ENCODE measurements at places on chromosomes 5 and 9.
A peak's percentile ranks its signal among the peaks of the same experiment; 100 is the strongest.

DNA sequence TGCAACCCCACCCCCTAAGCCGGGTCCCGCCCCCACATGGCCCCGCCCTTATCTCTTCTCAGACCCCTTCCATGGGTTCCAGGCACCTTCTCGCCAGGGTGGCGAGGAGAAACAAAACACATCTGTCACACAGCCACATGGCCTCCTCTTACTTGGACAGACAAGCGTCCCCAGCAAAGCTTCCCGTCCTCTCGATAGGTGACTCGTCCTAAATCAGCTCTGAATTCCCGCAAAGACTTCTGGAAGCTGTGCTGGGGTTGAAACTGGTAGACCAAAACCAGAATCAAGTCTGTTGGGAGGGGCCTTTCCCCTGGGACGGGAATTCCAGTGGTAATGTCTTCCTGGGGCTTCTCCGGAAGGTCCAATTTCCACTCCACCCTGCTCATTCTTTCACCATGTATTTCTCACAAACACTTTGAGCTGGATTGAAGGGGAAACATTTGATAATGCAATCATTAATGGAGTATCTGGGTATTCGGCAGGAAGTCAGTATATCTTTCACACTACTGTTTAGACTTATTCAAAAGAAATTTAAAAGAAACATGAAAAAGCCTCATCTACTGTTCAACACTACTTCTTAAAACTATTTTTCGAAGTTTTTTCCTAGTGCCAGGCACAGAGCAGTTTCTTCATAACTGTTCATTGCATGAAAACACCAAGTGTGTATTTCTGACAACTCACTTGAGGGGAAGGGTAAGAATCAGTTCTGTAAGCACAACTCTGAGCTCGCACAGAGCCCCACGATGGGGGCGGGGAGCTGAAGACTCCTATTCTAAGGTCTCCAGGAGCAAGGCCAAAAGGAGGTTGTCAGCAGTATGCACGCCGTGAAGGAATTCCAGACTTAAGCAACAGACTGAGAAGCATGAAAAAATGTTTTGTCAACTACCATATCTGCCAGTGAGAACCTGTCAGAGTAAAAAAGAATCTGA, 644 bp upstream of the CTNNAL1 start:
- peak overlapping the region; percentile 78 for H3K27ac ChIP-seq
- peak overlapping the region; percentile 4 for H3K4me3 ChIP-seq
- no peaks in the 10 kb centered on the region for H3K36me3 ChIP-seq
- no peak for DNase-seq
- H3K27me3 ChIP-seq = no peaks in the 10 kb centered on the region
- H3K4me1 ChIP-seq = peaks cover 7% of the 10 kb centered on the region

DNA sequence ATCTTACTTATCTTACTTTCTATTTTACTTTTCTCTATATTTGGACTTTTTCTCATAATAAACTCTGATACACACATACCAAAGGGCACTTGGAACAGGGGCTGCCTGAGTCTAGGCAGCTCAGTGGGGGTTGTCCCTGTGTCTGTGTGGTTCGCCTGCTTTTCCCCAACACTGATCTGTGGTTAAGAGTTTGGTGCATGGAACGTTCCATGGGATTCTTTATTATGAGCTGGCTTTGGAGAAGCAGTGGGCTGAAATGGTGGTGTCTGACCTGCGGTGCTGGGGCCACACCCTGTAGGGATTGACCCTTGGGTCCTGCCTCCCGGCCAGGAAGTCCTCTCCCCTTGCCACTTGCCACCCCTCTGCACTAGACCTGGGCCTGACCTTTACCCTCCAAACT, 47.4 kb downstream of the ANKRD33B start:
- no peak overlapping the region for H3K4me3 ChIP-seq
- H3K36me3 ChIP-seq = no peaks in the 10 kb centered on the region
- no peak overlapping the region for H3K27ac ChIP-seq
- no peak for DNase-seq
- H3K4me1 ChIP-seq = peaks cover 14% of the 10 kb centered on the region

DNA sequence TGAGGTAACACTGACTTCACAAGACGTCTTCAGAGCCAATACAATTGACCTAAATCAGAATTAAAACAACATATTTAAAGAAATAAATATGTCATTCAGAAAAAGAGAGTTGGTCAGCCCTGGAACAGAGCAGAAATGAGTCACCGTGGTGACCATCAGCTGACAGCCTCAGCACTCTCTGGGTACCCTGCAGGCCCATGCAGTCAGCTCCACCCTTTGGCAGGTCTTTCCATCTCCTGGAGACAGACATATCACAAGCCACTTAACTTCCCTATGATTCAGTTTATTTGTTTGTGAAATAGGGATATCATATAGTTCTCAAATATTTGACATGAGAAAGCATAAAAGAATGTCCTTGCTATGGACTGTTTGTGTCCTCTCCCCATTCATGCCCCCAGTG, 151.6 kb upstream of the MEF2C start:
- DNase-seq = no peak
- no peak overlapping the region for H3K4me3 ChIP-seq
- no peaks in the 10 kb centered on the region for H3K27me3 ChIP-seq
- no peak overlapping the region for H3K27ac ChIP-seq
- no peaks in the 10 kb centered on the region for H3K4me1 ChIP-seq

DNA sequence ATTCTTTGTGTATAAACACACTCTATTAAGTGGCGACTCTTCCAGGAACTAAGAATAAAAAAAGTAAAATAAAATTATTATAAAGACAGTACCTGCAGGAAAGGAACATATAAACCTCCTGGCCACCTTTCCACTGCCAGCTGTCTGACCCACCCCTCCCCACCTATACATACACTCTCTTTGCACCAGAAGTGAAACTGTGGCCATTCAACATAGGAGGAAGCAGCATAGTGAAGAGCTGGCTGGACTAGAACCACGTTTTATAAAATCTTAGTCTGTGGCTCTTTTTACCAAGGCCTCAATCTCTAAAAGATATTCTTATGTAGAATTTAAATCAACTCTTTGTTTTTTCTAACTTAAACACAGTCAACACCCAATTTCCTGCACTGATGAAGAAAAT, 289.6 kb downstream of the GABRB2 start:
- no peaks in the 10 kb centered on the region for H3K4me1 ChIP-seq
- H3K27ac ChIP-seq = no peak overlapping the region
- DNase-seq = no peak
- H3K4me3 ChIP-seq = no peak overlapping the region
- H3K27me3 ChIP-seq = no peaks in the 10 kb centered on the region
- H3K36me3 ChIP-seq = no peaks in the 10 kb centered on the region

DNA sequence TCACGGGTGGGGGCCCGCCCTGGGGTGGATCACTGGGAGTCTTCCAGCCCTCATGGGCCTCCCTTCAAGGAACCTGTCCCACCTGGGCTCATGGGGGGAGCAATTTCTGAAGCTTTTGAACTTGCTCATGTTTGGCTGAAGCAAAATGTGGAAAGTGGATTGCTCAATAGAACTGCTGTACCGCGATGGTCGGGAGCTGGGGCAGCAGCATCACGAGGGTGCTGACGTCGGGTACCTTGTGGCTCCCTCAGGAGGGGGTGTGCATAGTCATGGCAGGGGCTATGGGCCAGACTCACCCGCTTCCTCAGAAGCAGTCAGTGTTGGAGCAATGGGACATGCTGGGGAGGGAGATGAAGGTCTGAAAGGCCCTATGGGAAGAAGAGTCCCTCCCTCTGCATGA, 57.9 kb downstream of the PRRT1B start:
- peaks cover 48% of the 10 kb centered on the region for H3K36me3 ChIP-seq
- H3K27me3 ChIP-seq = no peaks in the 10 kb centered on the region

- peaks cover 18% of the 10 kb centered on the region for H3K27me3 ChIP-seq
- no peak for DNase-seq
- H3K27ac ChIP-seq = no peak overlapping the region
- H3K36me3 ChIP-seq = peaks cover 9% of the 10 kb centered on the region
These were observed 2.6 kb downstream of the MAN1B1 start for GRCh38 chr9:137089232-137089947.

GRCh38 chr9:136531186-136531903, 14.5 kb downstream of the NOTCH1 start:
- no peaks in the 10 kb centered on the region for H3K27me3 ChIP-seq
- no peak for DNase-seq
- H3K27ac ChIP-seq = no peak overlapping the region
- peak overlapping the region; percentile 20 for H3K4me3 ChIP-seq

DNA sequence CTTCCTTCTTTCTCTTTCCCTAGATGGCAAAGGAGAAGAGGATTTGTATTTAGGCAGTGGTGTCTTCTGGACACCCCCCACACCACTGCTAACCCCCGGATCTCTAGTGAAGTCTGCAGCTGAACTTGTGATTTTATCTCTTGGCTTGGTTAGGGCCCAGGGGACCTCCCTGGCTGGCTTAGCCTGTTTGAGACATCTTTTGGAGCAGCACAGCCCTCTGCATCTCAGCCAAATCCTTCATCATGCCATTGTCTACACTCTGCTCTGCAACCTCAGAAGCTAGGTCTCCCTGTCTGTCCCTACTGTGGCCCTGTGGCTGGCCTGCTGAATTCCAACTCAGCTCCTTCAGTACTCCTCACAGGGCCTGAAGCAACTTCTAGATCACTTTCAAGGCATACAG, 81.7 kb downstream of the MUSK start:
- no peaks in the 10 kb centered on the region for H3K36me3 ChIP-seq
- no peaks in the 10 kb centered on the region for H3K27me3 ChIP-seq
- DNase-seq = no peak
- no peak overlapping the region for H3K27ac ChIP-seq
- peaks cover 9% of the 10 kb centered on the region for H3K4me1 ChIP-seq

- no peaks in the 10 kb centered on the region for H3K4me1 ChIP-seq
- H3K4me3 ChIP-seq = no peak overlapping the region
- no peak for DNase-seq
- H3K27me3 ChIP-seq = no peaks in the 10 kb centered on the region
- H3K27ac ChIP-seq = no peak overlapping the region
These were observed 96.7 kb downstream of the SNCAIP start for GRCh38 chr5:122408592-122409224.

DNA sequence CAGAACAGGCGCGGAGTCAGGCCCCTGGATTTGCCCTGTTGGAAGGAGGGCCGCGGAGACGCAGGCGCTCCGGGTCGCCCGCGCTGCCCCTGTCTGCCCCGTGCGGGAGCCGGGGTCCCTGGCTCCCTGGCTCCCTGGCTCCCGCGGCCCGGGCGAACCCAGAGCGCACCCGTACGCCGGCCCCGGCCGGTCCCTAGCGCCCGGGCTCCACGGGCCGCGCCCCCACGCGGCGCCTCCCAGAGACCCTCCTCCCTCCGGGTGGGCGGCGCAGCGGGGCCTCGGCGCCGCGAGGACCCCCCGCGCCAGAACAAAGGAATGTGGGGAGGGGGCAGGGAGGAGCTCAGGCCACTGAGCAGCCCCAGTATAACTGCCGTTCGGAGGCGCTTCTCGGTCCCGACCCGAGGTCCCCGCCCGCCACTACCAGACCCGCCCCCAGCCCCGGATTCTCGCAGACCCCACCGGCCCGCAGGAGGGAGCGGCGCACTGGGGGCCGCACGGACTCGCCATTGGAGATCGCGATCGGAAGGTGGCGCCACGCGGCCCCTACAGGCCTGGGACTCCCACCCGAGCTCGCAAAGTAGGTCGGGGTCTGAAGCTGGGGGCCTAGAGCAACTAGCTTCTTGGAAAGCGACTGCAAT, 2.4 kb downstream of the NFIL3 start:
- peaks cover 59% of the 10 kb centered on the region for H3K27me3 ChIP-seq
- peaks cover 15% of the 10 kb centered on the region for H3K4me1 ChIP-seq
- peak overlapping the region; percentile 61 for H3K27ac ChIP-seq
- H3K4me3 ChIP-seq = peak overlapping the region; percentile 15
- DNase-seq = no peak

DNA sequence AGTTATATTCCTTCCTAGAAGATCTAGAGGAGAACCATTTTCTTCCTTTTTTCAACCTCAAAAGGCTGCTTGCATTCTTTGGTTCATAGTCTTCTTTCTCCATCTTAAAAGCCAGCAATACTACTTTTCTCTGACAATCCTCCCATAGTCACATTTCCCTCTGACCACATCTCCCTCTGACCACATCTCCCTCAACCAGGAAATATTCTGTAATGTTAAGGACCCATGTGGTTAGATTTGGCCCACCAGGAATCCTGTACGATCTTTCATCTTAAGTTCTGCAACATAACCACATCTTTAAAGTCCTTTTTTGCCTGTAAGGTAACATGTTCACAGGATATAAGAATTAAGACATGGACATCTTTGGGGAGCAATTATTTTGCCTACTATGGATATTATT, 179.4 kb upstream of the SPEF2 start:
- no peaks in the 10 kb centered on the region for H3K36me3 ChIP-seq
- no peaks in the 10 kb centered on the region for H3K27me3 ChIP-seq
- DNase-seq = no peak
- no peak overlapping the region for H3K4me3 ChIP-seq
- H3K27ac ChIP-seq = no peak overlapping the region

- H3K27ac ChIP-seq = no peak overlapping the region
- no peak overlapping the region for H3K4me3 ChIP-seq
- no peaks in the 10 kb centered on the region for H3K36me3 ChIP-seq
- no peaks in the 10 kb centered on the region for H3K4me1 ChIP-seq
These were observed 161.0 kb upstream of the TUT7 start for GRCh38 chr9:86515221-86515620.

Measured in thymus (tissue), 14 donors.